ENCODE measurements at places on chromosomes 2 and 18.

DNA sequence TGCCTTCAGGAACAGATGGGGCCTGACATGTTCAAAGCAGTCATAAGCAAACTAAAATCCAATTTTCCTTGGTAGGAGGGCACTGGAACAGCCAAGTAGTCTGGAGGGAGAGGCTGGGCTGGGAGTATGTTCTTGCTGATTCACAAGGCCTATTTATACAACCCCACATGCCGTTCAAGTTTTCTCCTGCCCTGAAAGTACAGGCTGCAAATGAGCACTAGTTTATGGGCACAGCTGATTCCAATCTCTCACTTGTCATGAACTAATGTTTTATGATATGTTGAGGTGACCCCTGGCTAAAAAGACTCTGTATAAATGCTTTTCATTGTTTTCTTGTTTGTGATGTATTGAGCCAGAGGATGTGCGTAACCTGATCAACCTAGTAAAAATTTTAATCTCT, 183.4 kb upstream of the SRD5A2 start:
- no peak for DNase-seq

DNA sequence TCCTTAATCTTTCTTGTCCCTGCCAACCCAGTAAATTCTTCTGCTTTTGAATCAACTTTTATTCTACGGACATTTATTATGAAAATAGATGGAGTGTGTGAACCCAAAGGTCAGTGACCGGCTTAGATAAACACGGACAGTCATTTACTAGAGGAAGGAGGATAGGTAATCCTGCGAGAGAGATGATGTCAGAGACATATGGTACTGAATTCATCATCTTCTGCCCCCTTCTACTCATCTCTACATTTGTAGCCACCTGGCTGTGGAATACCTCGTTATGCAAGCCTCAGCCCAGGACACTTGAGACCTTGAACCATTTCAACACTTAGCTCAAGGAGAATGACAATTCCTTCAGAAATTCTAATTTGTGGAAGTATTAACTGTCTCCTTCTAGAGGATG, 443.6 kb downstream of the TDRD15 start:
- no peak for DNase-seq

- DNase-seq = no peak
Measured at GRCh38 chr18:21205695-21206094, 36.3 kb upstream of the GREB1L start.

GRCh38 chr2:216688731-216689340, 6.5 kb downstream of the IGFBP5 start:
- no peak for DNase-seq

- DNase-seq = no peak
Measured at GRCh38 chr2:68248806-68249205, 3.5 kb downstream of the PPP3R1 start.

DNA sequence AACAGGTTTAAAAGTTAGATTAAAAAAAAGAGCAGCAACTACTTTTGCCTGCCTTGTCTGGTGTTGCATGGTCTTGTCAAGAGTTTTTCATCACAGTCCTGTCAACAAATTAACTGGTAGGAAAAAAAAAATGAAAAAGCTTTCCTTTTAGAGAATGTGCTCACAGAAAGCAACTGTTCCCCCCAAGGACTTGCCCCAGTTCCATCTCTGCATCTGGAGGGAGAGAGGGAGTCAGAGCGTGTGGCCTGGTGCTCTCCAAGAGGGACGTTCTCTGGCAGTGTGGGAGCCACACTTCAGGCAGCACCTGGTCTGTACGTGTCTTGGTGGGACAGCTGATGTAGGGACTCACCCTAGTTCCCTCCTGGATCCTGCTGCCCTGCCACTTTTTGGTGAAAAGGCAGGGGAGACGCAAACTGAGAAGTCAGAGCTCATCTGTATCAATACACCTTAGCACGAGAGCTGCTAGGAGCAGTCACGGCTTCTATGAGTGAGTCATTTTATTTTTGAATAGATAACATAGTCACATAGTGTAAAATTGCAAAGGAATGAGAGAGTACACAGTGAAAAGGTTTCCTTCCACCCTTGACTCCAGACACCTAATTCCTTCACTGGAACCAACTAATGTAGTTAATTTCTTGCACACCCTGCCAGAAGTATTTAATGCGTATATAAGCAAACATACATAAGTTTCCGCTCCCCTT, 172.5 kb upstream of the MGAT5 start:
- DNase-seq = no peak

DNA sequence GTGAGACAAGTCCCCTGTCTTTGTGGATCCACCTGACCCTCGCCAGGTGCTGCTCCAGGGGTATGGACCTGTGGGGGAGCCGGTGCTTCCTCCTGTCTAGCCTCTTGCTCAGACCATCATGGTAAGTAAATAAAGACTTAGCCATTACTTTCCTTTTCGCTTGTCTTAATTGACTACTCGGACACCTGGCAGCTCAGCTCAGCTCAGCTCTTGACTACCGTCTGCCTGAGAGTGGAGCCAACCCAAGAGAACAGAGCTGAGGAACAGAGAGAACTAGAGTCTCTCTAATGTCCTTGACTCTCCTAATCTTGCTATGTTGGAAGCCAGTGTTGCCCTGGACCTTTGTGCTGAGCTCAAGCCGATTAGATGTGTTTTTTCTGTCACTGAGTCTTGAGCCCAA, 170.3 kb upstream of the CXCR4 start:
- no peak for DNase-seq

GRCh38 chr2:56337342-56337741, 153.6 kb downstream of the CCDC85A start:
- DNase-seq = no peak

DNA sequence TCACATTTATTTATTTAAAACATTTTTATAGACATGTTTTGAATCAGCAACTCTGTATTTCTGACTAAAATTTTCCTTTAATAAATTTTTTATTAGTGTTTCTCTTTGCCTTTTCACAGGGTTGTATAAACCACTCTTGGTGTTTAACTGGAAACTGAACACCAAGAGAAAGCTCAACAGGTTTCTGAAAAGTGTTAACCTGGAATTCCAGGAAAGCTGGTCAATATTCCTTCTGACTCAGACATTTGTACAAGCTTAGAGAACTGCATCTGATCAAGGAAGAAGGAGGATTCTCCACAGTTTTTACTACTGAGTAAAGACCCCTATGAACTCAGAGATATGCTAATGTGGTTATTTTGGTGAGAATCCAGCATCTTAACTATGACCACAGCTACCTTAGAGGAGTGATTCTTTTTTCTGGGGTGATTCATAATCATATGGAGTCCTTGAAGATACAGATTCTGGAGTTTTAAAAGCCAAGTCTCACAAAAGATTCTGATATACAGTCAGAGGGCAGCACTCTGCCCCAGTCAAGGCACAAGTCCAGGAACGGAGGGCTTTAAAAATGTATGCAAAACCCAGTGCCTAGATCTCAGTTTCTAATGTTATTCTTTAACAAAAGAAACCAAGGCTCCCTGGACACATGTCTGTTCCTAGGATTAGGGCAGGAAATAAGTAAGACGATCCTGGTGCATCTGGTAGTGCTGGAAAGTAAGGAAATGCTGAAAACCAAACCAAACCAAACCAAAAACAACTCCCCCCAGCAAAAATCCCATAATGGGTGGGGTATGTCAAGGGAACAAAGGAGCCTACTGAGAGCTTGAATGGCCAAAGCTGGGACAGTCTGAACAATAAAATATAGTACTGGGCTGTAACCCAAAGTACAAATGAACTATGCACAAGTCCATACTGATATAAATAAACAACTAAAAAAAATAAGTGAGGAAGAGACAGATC, 85.1 kb upstream of the FZD5 start:
- no peak for DNase-seq

DNA sequence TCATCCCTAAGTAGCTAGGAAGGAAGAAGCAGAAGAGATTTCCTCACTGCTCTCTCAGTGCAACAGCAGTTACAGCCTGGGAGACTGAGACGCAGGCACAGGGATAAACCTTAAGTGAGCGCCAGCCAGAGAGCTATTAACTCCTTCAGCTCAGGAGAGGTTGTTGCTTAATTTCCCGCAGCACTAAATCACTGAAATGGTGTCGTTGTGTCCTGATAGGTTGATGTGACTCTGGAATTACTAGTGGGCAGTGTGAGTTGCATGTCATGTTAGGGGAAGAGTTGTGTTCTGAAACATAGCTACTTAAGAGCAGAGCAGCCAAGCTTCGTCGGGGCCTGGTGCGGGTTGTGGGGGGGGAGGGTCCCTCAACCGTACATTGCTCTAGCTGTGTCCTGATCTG, 225.8 kb downstream of the NAPG start:
- no peak for DNase-seq

- DNase-seq = no peak
Measured at GRCh38 chr2:56674084-56674483, 490.3 kb downstream of the CCDC85A start.

DNA sequence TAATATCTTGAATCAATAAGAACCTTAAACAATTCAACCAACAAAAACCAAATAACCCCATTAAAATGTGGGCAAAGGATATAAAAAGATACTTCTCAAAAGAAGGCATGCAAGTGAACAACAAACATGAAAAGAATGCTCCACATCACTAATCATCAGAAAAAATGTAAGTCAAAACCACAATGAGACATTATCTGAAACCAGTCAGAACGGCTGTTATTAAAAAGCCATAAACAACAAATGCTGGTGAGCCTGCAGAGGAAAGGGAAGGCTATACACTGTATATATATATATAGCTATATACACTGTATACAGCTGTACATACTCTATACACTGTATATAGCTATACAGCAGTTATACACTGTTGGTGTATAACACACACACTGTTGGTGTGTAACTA, 47.8 kb upstream of the GALNT13 start:
- no peak for DNase-seq

GRCh38 chr2:103174711-103175110, 412.9 kb downstream of the TMEM182 start:
- no peak for DNase-seq

DNA sequence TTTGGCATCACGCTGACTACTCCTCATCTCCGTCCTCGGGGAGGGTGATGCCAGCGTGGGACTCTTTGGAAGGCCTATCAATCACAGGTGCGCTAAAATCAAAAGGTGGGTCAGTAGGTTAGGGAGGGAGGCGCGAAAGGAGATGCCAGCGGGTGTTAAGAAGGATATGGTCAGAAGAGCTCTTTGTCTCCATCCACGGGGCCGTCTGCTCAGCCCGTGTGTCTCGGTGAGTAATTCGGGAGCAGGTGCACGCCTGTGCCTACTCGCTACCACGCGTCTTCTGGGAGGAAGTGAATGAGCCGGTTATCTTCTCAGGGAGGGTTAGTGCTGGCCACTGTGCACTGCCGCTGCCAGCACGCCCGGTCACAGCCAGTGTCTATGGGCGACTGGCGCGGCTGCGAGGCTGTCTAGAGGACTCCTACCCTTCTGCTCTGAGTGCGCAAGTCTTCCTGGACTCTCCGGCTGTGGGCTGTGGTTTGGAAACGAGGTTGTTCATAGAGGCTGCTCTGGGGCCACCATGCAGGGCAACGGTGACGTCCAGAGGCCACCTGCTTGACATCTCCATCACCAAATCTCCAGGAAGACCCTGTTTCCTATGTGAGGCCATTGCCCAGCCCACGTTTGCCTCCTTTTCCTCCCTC, 153.4 kb downstream of the MBP start:
- no peak for DNase-seq

DNA sequence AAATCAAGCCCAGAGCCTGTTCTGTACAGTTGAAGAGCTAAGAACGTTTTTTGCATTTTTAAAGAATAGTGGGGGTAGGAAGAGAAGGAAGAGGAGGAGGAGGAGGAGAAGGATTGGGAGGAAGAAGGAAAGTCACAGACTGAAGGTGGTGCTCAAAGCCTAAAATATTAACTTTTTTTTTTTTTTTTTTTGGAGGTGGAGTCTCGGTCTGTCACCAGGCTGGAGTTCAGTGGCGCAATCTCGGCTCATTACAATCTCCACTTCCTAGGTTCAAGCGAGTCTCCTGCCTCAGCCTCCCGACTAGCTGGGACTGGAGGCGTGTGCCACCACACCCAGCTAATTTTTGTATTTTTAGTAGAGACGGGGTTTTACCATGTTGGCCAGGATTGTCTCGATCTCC, 18.3 kb upstream of the KLHL29 start:
- no peak for DNase-seq

DNA sequence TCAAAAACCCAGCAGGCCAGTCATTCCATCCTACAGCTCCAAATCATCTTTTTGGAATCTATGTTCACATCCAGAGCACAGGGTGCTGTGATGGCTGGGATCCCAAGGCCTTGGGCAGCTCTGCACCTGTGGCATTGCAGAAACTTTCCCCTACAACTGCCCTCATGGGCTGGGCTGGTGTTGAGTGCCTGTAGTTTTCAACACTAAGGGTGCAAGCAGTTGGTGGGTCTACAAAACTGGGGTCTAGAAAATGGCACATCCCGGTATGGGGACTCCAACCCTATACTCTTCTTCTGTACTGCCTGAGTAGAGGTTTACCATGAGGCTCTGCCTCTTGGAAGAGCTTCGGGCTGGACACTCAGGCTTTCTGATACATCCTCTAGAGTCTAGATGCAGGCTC, 95.2 kb upstream of the TEKT4 start:
- DNase-seq = no peak

- DNase-seq = no peak
Measured at GRCh38 chr2:207202645-207203044, 36.9 kb upstream of the KLF7 start.

GRCh38 chr2:234448506-234449184, 48.2 kb downstream of the ARL4C start:
- no peak for DNase-seq

DNA sequence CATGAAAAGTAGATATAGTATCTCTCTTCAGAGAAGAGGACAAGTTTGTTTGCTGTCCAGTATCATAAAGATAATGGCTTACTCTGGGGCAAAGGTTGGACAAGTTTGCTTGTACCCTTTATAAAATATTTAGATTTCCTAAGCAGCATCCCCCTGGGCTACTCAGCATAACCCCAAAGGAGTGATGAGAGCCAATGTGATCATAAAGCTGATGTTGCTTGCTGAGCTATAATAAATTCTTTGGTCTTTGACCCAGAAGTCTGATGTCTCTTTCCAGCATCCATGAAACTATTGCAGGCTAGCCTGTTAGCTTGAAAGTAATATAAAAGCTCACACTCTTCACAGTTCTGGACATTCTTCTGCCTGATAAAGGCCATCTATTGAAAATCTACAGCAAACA, 138.3 kb upstream of the STON1 start:
- no peak for DNase-seq

DNA sequence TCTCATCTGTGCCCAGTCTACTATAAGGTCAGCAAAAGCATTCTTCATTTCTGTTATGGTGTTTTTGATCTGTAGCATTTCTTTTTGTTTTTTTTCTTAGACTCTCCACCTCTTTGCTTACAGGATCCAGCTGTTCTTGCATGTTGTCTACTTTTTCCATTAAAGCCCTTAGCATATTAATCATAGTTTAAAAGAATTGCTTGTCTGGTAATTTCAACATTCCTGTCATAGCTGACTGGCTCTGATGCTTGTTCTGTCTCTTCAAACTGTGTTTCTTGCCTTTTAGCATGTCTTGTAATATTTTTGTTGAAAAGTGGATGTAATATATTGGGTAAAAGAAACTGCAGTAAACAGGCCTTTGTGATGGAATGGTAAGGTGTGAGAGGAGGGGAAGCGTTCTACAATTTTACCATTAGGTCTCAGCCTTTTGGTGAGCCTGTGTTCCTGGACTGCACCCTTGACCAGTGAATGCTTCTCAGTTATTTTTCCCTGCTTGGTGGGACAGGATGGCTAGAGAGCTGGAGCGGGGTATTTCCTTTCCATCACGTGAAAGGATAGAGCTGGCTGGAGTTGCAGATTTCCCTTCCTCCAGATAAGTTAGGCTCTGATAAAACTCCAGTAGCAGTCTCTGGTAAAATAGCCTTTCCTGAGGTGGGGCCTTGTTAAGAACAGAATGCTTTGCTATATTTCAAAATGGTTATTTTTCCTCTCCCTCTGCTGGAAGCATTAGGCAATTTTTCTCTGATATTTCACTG, 65.4 kb downstream of the PLA2R1 start:
- no peak for DNase-seq

Measured in activated T-cell treated with anti-CD3 and anti-CD28 coated beads, Interleukin-2, amount 50 U/mL, for 24 hours (primary cell).